ENCODE measurements at places on chromosomes 12 and 14.
A peak's percentile ranks its signal among the peaks of the same experiment; 100 is the strongest.

DNA sequence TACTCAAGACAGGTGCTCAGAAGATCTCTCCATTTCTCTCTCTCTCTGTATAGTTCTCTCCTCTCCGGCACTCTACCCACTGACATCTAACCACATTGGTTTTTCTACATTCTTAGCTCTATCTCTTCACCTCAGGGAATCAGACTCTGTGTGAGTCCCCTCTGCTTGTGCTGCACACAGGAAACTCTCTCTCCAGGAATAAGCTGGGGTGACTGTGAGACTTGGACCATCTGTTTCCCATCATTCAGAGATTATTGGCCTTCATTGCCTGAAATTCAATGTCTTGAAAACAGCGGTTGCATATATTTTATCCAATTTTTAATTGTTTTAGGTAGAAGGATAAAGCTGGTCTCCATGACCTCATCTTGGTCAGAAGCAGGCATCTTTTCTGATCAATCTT is 105.0 kb downstream of the SLC35F4 start:
- no peaks in the 10 kb centered on the region for H3K4me1 ChIP-seq
- H3K4me3 ChIP-seq, result no peak overlapping the region
- H3K36me3 ChIP-seq, result no peaks in the 10 kb centered on the region
- no peak overlapping the region for H3K27ac ChIP-seq
- H3K27me3 ChIP-seq, result no peaks in the 10 kb centered on the region

DNA sequence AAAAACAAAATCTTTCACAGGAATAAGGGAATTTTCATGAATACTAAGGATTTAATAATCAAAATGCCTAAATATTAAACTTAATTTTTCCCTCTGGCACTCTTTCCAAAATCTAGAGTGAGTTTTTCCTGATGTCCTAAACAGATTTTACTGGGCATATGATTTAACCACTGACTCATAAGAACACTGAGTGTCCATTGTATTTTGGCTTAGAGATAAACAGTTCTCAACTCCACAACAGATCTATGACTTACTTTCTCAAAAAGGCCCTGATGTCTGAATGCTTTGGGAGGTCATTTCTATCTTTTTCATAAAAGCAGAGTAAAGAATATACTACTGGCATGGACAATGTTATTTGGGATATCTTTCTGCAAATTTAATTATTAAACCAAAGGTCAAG is 15.0 kb downstream of the TMBIM4 start:
- no peak for DNase-seq
- no peaks in the 10 kb centered on the region for H3K4me1 ChIP-seq
- H3K4me3 ChIP-seq, result no peak overlapping the region
- no peaks in the 10 kb centered on the region for H3K27me3 ChIP-seq
- H3K27ac ChIP-seq, result no peak overlapping the region

DNA sequence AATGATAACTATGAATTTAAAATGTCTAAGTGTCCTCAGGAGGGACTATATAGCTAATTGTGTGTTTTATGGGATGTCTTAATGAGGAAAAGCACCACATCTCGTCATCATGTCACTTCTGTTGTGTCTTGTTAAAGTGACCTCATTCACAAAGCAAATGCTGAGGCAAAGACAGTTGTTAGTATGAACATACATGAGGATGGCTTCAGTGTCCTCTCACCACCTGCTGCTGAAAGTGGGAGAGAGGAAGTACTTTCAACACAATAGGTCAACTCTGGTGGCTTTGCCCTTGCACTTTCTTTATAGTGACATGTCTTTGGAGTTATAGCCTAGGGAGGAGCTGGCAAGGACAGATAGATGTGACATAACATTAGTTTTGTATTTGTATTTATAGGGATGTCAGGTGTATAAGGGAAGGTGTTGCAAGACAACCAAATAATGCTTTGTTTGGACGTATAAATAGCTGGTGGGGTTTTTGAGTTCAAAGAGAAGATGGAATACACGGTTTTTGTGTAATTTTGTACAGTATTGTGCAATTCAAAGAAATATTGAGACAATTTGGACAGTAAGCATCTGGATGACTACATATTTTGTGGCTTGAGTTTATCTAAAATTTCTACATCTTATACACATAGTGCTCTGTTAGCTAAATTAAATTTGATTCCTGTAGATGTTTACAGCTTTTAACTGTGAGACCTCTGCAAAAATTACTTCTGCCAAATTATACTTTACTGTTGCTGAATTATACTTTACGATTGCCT is 131.7 kb upstream of the ATP2B1 start:
- H3K4me1 ChIP-seq, result no peaks in the 10 kb centered on the region
- no peaks in the 10 kb centered on the region for H3K27me3 ChIP-seq
- H3K27ac ChIP-seq, result no peak overlapping the region
- DNase-seq, result no peak

GRCh38 chr12:26869908-26870459 is 37.0 kb upstream of the ITPR2 start:
- H3K4me1 ChIP-seq, result no peaks in the 10 kb centered on the region
- no peaks in the 10 kb centered on the region for H3K36me3 ChIP-seq
- no peak overlapping the region for H3K27ac ChIP-seq

- H3K4me3 ChIP-seq, result peak overlapping the region; percentile 17
- H3K4me1 ChIP-seq, result peaks cover 50% of the 10 kb centered on the region
- no peak for DNase-seq
- H3K36me3 ChIP-seq, result no peaks in the 10 kb centered on the region
- H3K27ac ChIP-seq, result peak overlapping the region; percentile 31
- no peaks in the 10 kb centered on the region for H3K27me3 ChIP-seq
These were observed 79.9 kb upstream of the KCNA1 start for GRCh38 chr12:4829793-4830162.

- H3K4me3 ChIP-seq, result no peak overlapping the region
- H3K36me3 ChIP-seq, result peaks cover 11% of the 10 kb centered on the region
- no peaks in the 10 kb centered on the region for H3K27me3 ChIP-seq
- no peak for DNase-seq
- no peak overlapping the region for H3K27ac ChIP-seq
- no peaks in the 10 kb centered on the region for H3K4me1 ChIP-seq
These were observed 13.0 kb downstream of the ZBTB39 start for GRCh38 chr12:56993346-56993745.

DNA sequence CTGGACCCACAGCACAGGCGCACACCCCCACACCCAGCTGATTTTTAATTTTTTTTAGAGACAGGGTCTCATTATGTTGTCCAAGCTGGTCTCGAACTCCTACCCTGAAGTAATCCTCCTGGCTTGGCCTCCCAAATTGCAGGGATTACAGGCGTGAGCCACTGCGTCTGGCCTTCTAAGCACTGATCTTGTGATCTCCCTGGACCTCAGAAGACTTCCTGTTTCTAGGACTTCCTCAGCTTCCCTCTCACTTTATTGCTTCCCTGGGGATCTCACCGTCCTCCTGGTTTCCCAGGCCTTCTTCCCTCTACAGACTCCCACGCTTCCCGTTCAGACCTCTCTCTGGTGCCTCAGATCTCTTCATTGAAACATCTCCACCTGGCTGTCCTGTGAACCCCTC is 13.8 kb downstream of the ZNF839 start:
- H3K36me3 ChIP-seq, result peaks cover 45% of the 10 kb centered on the region
- no peak overlapping the region for H3K4me3 ChIP-seq
- no peak overlapping the region for H3K27ac ChIP-seq

GRCh38 chr14:71212683-71213107 is 305.4 kb downstream of the PCNX1 start:
- H3K4me1 ChIP-seq, result no peaks in the 10 kb centered on the region
- no peak overlapping the region for H3K4me3 ChIP-seq
- DNase-seq, result no peak
- no peaks in the 10 kb centered on the region for H3K36me3 ChIP-seq
- no peak overlapping the region for H3K27ac ChIP-seq

DNA sequence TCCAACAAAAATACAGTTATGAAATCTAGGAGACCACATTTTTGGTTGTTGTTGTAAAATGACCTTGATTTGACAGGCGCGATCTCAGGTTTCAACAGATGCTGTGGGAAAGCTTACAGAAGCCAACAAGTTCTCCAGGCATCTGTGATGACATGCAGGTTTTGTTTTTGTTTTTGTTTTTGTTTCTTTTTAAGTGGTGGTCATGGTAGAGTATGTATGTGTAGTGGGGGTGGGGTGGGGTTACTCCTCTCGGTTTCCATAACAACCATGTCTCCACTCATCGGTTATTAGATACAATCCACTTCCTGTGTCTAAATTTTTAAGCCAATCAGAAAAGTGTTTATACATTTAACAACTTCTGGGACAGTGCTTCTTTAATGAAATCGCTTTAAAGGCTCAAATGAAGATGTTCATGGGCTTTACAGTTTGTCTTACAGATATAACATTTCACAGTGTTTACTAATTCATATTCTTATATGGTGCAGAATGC is 199.9 kb upstream of the FOXN3 start:
- H3K4me3 ChIP-seq, result peak overlapping the region; percentile 94
- peaks cover 56% of the 10 kb centered on the region for H3K4me1 ChIP-seq
- peak overlapping the region; percentile 77 for H3K27ac ChIP-seq
- no peaks in the 10 kb centered on the region for H3K27me3 ChIP-seq
- peaks cover 3% of the 10 kb centered on the region for H3K36me3 ChIP-seq
- DNase-seq, result peak; percentile 62

DNA sequence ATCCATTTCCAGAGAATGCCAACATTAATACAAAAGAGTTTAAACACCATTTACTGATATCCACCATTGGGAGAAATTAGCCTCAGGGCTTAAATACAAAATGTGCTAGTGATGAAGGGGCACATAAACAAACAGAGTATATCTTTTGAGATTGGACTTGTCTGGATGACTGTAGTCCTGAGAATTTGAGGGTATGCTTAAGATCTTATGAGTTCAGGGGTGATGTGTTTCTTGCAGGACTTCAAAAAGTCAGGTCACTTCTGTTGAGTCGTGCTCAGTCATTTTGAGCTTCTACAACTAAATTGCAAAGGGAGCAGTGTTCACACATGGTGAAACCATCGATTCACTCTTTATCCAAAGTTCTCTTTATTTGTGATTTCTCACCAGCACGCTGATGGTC is 425.7 kb downstream of the ATP23 start:
- H3K4me1 ChIP-seq, result no peaks in the 10 kb centered on the region
- H3K4me3 ChIP-seq, result no peak overlapping the region
- H3K27me3 ChIP-seq, result no peaks in the 10 kb centered on the region
- no peak overlapping the region for H3K27ac ChIP-seq
- DNase-seq, result no peak

- H3K4me1 ChIP-seq, result no peaks in the 10 kb centered on the region
- H3K4me3 ChIP-seq, result no peak overlapping the region
- H3K27ac ChIP-seq, result no peak overlapping the region
- H3K27me3 ChIP-seq, result no peaks in the 10 kb centered on the region
These were observed 41.7 kb downstream of the PPP2R5E start for GRCh38 chr14:63501429-63501828.

DNA sequence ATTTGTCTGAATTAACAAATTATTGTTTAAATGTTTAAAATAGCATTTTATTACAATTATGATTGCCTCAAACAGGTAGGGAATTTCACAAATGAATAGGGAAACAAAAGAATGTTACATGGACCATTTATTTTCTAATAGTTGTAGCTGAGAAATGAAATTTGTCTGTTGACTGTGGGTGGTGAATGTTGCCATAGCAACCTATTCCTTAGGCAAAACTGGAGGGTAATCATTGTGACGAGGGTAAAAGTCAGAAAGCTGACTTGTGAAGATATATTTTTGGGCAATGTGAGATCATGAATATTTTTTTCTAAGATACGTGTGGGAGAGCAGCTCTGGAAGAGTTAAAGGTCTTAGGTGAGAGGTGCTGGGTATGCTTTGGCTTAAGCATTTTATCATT is 24.2 kb upstream of the CLEC14A start:
- H3K36me3 ChIP-seq, result no peaks in the 10 kb centered on the region
- H3K27me3 ChIP-seq, result no peaks in the 10 kb centered on the region
- H3K4me1 ChIP-seq, result no peaks in the 10 kb centered on the region
- no peak overlapping the region for H3K4me3 ChIP-seq

- H3K4me1 ChIP-seq, result peaks cover 12% of the 10 kb centered on the region
- no peak overlapping the region for H3K27ac ChIP-seq
- no peak for DNase-seq
- H3K4me3 ChIP-seq, result no peak overlapping the region
- H3K27me3 ChIP-seq, result peaks cover 16% of the 10 kb centered on the region
- no peaks in the 10 kb centered on the region for H3K36me3 ChIP-seq
These were observed 65.5 kb upstream of the PPP4R3A start for GRCh38 chr14:91575469-91576208.

GRCh38 chr14:48350971-48351370 is 675.6 kb upstream of the MDGA2 start:
- no peak overlapping the region for H3K4me3 ChIP-seq
- H3K36me3 ChIP-seq, result no peaks in the 10 kb centered on the region
- no peaks in the 10 kb centered on the region for H3K27me3 ChIP-seq
- no peak overlapping the region for H3K27ac ChIP-seq

DNA sequence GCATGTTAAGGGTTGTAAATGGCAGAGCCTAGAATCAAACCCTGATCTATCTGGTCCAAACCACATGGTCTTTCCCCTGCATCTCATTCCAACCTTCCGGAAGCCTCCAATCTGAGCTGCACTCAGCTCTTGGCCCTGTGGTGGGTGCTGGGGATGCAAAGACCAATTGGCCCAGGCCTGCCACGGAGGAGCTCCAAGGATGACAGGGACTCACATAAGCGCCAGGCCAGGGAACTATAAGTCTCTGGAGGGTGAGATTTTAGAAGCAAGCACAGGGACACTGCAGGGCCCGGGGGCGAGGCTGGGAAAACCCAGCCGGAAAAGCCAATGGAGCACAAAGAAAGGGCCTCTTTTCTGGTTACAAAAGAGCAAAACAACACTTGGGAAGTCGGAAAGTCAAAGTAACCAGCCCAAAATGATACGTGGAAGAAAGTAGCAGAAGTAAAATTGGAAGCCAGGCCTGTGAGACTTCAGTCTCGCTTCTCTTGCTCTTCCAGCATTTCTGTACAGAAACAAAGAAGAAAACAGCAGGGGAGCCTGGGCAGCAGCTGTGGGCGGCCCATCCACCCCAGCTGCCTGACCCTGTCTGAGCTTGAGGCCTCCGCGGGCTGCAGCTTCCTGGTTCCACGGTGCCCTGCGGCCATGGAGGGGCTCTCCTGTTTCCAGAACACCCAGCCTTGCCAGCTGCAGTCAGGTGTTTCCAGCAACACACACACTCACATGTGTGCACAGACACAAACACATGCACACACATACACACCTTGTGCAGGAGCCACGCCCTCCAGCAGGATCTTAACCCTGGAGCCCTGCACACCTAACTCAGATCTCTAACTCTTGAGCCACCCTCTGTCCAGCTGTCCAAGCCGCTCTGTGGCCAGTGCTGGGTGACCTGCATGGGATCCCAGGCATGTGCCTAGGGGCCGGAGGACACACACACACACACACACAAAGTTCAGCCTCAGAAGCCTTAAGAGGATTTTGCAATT is 178.2 kb downstream of the BCL11B start:
- H3K27me3 ChIP-seq, result no peaks in the 10 kb centered on the region
- no peak overlapping the region for H3K27ac ChIP-seq
- no peak for DNase-seq
- H3K4me1 ChIP-seq, result no peaks in the 10 kb centered on the region

- H3K4me1 ChIP-seq, result no peaks in the 10 kb centered on the region
- H3K4me3 ChIP-seq, result no peak overlapping the region
- H3K27me3 ChIP-seq, result no peaks in the 10 kb centered on the region
- no peak for DNase-seq
These were observed 122.0 kb downstream of the TGFB3 start for GRCh38 chr14:75859746-75860145.

- no peak for DNase-seq
- H3K27ac ChIP-seq, result no peak overlapping the region
- H3K4me1 ChIP-seq, result peaks cover 2% of the 10 kb centered on the region
- H3K4me3 ChIP-seq, result no peak overlapping the region
- no peaks in the 10 kb centered on the region for H3K36me3 ChIP-seq
- no peaks in the 10 kb centered on the region for H3K27me3 ChIP-seq
These were observed 66.5 kb upstream of the MAX start for GRCh38 chr14:65168840-65169239.

- no peak for DNase-seq
- no peaks in the 10 kb centered on the region for H3K36me3 ChIP-seq
- no peak overlapping the region for H3K4me3 ChIP-seq
- H3K4me1 ChIP-seq, result peaks cover 4% of the 10 kb centered on the region
- H3K27me3 ChIP-seq, result peaks cover 7% of the 10 kb centered on the region
These were observed 82.1 kb upstream of the STXBP6 start for GRCh38 chr14:25132094-25132493.
